ENCODE measurements at places on chromosomes 4 and X.

DNA sequence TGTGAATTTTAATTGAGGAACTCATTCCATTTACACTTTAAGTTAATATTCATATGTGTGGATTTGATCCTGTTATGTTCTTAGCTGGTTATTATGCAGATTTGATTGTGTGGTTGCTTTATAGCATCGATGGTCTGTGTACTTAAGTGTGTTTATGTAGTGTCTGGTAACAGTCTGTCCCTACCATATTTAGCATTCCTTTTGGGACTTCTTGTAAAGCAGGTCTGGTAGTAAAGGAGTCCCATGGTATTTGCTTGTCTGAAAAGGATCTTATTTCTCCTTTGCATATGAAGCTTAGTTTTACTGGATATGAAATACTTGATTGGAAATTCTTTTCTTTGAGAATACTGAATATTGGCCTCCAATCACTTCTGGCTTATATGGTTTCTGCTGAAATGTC is 76.6 kb downstream of the KLF8 start:
- no peak for DNase-seq

DNA sequence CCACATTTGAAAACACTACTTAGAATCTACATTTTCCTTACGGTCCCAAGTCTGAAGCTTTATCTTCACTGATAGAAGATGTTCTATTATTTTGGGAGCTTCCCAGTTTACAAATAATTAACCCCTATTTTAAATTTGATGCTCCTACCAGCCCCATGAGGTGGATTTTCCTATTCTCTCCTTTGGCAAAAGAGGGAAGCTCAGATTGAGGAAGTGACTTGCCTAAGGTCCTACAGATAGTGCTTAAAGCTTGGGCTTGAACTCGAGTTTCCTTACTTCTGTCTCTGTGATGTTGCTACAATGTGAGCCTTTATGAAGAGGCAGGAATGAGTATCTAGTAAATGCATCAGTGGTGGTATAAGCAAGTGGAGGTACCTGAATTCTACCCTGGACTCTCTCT is 27.5 kb downstream of the HEPH start:
- DNase-seq: no peak

DNA sequence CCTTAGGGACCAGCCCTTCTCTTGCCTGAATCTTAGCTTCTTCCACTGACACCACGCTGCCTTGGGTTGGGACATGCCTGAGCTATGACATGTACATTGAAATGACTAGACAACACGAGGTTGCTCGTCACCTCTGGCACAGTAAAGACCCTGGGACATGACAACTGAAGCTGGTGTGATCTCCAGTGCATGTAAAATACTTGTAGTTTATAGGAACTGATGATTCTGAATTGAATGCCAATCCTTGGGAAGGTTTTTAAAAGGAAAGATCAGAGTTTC is 100.7 kb upstream of the PGRMC2 start:
- no peak for DNase-seq

DNA sequence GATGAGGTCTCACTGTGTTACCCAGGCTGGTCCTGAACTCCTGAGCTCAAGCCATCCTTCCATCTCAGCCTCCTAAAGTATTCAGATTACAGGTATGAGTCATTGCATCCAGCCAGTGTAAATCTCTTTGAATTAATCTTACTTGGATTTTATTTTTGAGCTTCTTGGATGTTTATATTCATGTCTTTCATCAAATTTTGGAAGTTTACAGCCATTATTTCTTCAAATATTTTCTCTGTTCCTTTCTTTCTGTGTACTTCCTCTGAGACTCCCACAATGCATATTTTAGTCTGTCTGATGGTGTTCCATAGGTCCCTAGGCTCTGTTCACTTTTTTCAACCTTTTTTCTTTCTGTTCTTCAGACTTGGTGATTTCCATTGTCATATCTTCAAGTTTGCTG is 34.9 kb downstream of the ZCCHC13 start:
- DNase-seq: no peak

GRCh38 chrX:107715331-107716117 is 60.1 kb downstream of the TSC22D3 start:
- DNase-seq: no peak

Measured in stimulated activated CD4-positive, alpha-beta T cell treated with anti-CD3 and anti-CD28 coated beads, Interleukin-12 subunit alpha, Interleukin-12 subunit beta, amount 100 ng/mL, for 4 hours (primary cell).